ENCODE measurements at places on chromosomes 13 and 19. TPM values are rescaled to one million over a fixed set of nuclear protein-coding genes. Genes with fewer than 3 reads are reported as not detected.

The FGF9 gene
- total RNA-seq, result not detected

The FFAR2 gene
- not detected for total RNA-seq

The CCDC122 gene
- 3.4 TPM for total RNA-seq

The DCT gene
- total RNA-seq, result not detected

The SLC7A9 gene
- total RNA-seq, result 0.46 TPM
